ENCODE measurements at places on chromosomes 6 and 20.

- no peak for DNase-seq
These were observed 45.1 kb downstream of the NOL4L start for GRCh38 chr20:32539817-32540675.

- no peak for DNase-seq
These were observed 4.4 kb upstream of the TAB2 start for GRCh38 chr6:149313070-149313469.

DNA sequence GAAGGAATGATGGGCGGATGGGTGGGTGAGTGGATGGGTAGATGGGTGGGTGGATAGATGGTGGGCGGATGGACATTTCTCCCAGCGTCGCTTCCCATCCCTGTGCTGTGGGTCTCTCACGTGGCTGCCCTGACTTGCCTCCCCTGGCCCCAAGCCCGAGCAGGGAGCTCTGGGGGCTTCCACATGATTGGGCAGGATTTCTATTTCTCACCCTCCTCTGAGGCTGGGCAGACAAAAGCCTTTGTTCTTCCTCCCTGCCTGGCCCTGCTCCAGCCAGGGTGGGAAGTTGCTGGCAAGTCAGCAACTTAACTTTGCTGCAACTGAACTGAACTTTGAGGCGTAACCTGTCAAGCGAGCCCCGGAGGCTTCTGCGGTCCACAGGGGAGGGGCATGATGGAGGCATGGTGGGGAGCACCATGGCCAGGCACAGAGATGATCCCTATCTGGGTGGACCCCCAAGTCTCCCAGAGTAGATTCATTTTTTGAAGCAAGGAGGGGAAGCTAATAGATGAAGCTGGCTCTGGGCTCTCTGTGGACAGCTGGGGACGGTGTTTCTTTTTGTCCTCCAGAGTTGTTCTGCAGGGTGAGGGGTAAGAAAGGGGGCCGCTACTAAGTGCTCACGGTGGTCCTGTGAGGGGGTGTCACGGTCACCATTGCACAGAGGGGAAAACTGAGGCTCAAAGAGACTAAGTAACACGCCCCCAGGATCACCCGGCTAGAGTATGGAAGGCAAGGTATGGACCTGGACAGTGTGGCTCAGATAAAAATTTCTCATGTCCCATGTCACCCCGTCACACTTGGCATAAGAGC lies 140.1 kb downstream of the CEBPB start:
- DNase-seq, result no peak

- DNase-seq, result no peak
These were observed 34.9 kb upstream of the BMP6 start for GRCh38 chr6:7691021-7691420.

- no peak for DNase-seq
These were observed 85.7 kb upstream of the CST7 start for GRCh38 chr20:24863356-24863755.

DNA sequence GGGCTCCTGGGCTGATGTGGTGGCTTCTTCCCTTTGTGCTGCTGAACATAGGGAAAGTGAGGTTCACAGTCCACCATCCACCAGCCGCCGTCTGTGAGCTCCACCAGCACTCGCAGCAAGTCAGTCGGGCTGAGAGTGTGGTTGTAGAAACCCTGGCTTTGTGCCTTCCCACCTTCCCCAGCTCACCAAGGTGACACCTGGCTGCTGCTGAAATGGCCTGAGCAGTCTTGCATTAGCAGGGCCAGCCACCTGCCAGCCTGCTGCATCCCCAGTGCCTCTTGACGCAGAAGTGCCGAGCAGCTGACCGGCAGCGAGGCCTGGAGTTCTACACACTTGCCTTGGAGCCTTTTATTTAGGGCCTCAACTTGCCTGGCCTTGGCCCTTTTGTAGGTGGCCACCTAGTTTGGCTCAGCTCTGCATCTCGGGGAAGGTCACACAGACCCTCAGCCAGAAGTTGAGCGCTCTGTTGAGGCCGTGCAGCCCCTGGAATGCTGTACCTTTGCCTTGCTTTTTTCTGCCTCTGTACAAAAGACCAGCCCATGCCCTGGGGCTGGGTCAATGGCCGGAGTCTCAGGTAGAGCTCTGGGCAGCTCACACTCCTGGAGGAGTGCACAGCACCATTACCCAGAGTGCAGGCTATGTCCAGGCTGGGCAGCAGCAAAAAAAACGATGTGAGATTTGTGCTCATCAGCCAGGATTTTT lies 76.5 kb downstream of the PTPN1 start:
- no peak for DNase-seq
